ENCODE measurements at places on chromosomes 6 and 20. TPM values are rescaled to one million over a fixed set of nuclear protein-coding genes. Genes with fewer than 3 reads are reported as not detected.

The TOX2 gene
- 11.9 TPM for total RNA-seq

The PAK5 gene
- total RNA-seq, result 0.33 TPM

DNA sequence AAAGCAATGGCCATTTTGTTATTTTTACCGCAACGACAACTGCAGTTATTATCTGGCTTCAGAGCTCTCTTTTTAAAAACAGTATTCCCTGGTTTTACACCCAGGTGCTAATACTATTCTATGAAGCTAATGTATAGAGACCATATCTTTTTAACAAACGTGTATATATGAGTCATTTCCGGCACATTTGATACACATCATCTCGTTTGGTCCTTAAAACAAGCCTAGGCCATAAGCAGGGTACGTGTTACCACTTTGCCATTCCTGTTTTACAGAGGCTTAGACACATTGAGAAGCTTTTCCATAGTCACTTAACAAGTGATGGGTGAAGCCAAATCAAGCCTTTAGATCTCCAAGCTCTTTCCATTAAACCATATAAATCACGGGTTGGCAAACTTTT is 5.5 kb downstream of the TRAF3IP2 start:
- DNase-seq, result no peak
- peaks cover 5% of the 10 kb centered on the region for H3K4me1 ChIP-seq
- no peaks in the 10 kb centered on the region for H3K27me3 ChIP-seq
- H3K27ac ChIP-seq, result no peak overlapping the region
- H3K4me3 ChIP-seq, result no peak overlapping the region

DNA sequence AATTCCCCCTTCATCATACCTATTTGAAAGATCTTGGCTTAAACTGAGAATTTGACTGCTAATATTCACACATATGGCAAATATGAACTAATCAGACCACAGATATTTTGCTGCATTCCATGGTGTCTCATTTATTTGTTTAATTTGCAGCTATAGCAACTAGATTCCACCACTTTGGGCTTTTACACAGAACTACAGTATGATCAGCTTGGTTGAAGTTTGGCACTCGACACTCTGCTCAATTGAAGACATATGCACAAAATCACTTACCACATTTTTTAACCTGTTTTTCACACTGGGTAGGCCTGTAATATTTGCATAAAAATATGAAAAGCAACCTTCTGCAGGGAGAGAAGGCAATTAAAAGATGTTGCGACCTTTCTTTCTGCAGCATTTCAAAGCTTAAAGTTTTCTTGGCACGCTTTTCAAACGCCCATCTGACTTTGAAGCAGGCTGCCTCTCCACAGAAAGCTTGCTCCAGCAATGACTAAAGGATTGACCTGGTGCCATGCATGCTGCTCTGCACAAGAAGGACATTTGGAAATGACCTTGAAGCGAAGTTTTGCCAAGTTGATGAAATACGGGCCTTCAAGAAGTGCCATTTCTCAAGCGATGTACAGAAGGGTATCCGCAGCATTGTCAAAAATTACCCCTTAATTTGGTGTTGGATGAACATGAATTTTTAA is 126.7 kb downstream of the AIG1 start:
- no peak overlapping the region for H3K4me3 ChIP-seq
- peaks cover 3% of the 10 kb centered on the region for H3K4me1 ChIP-seq
- no peak overlapping the region for H3K27ac ChIP-seq
- no peaks in the 10 kb centered on the region for H3K27me3 ChIP-seq

The LRRC73 gene
- total RNA-seq, result 0.39 TPM

- no peak overlapping the region for H3K4me3 ChIP-seq
- H3K36me3 ChIP-seq, result no peaks in the 10 kb centered on the region
- H3K4me1 ChIP-seq, result no peaks in the 10 kb centered on the region
- no peak overlapping the region for H3K27ac ChIP-seq
- DNase-seq, result no peak
- no peaks in the 10 kb centered on the region for H3K27me3 ChIP-seq
Measured at GRCh38 chr6:77987035-77987384, 334.2 kb downstream of the MEI4 start.

GRCh38 chr6:1965596-1966224 is 279.7 kb downstream of the GMDS start:
- no peak overlapping the region for H3K4me3 ChIP-seq
- no peaks in the 10 kb centered on the region for H3K27me3 ChIP-seq
- no peak for DNase-seq

The TLDC2 gene
- not detected for total RNA-seq

The HLA-DRB5 gene
- total RNA-seq, result 91.1 TPM

The RNF146 gene
- 65.2 TPM for total RNA-seq

The OR2B6 gene
- total RNA-seq, result not detected
